ENCODE measurements at places on chromosomes 7 and 10.

DNA sequence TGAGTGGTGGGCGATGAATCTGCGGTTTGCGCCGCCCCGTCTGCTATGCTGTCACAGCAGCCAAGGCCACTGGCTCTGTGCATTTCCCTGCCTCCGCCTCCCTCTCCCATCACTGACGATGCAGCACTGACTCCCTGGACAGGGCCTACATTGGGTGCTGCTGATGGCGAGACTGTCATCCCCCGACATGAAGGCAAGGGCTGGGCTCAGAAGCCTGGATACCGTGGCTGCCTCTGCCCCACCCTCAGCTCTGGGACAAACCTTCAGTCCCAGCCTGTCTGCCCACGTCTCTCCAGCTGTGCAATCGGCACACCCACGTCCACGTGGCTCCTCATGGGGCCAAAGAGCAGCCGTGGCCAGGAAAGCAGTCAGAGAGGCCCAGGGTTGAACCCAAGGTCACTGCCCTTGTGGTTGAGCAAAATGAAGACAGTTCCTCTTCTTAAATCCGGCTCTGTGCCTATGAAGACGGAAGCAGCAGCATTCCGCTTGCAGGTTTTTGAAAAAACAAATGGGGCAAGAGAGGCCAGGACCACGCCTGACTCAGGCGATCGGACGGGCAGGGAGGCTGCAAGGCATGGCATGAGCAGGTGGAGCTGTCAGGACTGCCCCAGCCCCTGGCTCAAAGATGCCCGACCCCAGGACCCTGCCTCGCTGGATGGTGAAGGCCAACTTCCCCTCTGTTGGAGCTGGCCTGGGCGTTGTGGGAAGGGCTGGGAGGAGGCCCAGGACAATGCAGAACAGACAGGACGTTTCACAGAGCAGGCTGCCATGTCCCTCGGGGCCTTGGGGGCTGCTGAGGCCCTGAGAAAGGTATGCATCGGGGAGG, 517.5 kb downstream of the DNAJB6 start:
- H3K4me3 ChIP-seq, result no peak overlapping the region
- H3K4me1 ChIP-seq, result no peaks in the 10 kb centered on the region
- peak; percentile 22 for DNase-seq
- H3K27ac ChIP-seq, result no peak overlapping the region

DNA sequence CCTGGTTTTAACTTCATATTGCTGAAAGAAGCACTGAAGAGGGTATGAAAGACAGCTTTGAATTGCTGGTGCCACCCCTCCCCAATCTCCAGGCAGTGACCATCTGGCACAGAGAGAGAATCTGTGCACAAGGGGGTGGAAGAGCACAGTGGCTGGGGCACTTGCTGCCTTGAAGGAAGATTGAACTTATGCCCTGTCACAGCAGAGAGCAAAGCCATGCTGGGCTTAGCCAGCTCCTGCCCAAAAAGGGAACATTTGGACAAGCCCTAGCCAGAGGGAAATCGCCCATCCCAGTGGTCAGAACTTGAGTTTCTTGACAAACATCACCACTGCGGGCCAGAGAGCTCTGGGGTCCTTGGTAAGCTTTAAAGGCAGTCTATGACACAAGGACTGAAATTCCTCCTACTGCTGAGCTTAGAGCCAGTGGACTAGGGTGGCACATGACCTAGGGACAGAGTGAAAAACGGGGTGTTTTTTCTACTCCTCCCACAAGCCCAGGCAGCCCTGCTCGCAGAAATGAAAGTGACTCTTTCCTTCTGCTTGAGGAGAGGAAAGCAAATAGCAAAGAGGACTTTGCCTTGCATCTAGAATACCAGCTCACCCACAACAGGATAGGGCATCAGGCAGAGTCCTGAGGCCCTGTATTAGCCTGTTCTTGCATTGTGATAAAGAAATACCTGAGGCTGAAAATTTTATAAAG, 257.2 kb downstream of the CTNNA3 start:
- DNase-seq, result no peak
- H3K36me3 ChIP-seq, result no peaks in the 10 kb centered on the region
- H3K27me3 ChIP-seq, result no peaks in the 10 kb centered on the region
- H3K4me1 ChIP-seq, result no peaks in the 10 kb centered on the region
- H3K4me3 ChIP-seq, result no peak overlapping the region

DNA sequence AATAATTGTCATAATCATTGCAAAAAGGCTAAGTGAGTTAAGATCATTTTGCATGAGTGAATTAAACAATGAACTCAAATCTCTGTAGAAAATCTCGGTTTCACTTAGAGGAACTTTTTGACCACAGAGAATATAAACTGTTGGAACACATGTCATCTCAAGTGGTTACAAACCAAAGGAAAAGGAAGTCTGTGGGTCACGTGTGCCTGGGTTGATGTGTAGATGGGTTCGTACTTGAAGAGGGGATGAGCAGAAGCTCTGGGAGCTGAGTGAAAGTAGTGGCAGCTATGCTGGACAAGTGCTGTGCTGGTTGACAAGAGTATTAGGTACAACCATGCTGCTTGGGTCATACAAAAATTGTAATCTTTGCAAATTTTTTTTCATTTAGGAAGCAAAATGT, 35.0 kb downstream of the GLRX3 start:
- H3K27me3 ChIP-seq, result no peaks in the 10 kb centered on the region
- no peak overlapping the region for H3K27ac ChIP-seq
- H3K4me1 ChIP-seq, result no peaks in the 10 kb centered on the region
- H3K36me3 ChIP-seq, result peaks cover 38% of the 10 kb centered on the region
- no peak overlapping the region for H3K4me3 ChIP-seq

DNA sequence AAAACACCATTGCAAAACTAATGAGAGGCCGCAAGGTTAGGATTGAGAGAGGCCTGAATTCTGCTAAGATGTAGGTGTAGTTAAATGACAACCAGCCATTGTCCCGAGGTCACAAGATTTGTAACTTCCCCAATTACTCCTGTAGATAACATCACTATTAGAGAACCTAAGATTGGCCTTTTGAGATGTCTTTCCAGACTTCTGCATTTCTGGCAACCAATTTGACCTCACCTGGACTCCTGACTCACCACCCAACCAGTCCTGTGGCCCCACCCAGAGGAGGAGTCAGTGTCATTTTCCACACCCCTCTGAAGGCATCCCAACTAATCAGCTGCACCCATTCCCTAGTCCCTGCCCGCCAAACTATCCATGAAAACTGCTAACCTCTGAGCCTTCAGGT, 115.7 kb downstream of the PRKAG2 start:
- H3K4me3 ChIP-seq, result no peak overlapping the region
- H3K4me1 ChIP-seq, result peaks cover 12% of the 10 kb centered on the region
- peak; percentile 85 for DNase-seq
- no peak overlapping the region for H3K27ac ChIP-seq
- H3K27me3 ChIP-seq, result no peaks in the 10 kb centered on the region
- no peaks in the 10 kb centered on the region for H3K36me3 ChIP-seq

DNA sequence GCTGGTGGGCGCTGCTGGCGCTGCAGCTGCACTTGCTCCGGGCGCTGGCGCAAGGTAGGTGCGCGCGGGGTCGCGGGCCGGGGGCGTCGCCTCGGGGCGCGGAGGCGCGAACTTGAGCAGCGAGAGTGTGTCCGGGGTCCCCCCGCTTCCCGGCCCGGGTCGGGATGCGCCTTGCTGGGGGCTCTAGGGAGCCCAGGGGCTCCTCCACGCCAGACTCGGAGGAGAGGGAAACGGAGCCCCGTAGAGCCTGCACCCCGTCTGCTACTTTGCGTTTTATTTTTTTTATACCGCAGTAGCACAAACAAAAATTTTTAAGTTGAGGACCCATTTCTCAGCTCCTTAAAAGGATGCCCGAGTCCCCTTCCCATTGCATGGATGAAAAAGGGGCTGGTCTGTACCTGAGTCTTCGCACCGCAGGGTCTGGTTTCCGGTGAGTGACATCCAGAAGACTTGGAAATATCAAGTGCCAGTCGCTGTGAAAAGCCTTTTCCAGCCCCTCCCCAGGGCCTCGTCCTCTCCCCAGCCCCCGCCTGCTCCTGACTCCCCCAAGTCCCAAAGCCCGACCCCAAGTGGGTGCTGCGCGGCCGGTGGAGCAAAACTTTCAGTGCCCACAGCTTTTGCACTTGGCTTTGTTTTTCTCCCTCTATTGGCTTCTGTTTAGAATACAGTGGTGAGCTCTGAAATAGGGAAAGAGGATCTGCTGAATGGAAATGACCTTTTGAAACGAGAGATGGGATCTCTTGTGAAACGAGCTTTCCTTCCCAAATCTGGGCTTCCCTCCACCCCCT, 973 bp downstream of the SDK1 start:
- peak overlapping the region; percentile 45 for H3K27ac ChIP-seq
- H3K4me3 ChIP-seq, result peak overlapping the region; percentile 89
- H3K4me1 ChIP-seq, result peaks cover 16% of the 10 kb centered on the region

- no peaks in the 10 kb centered on the region for H3K4me1 ChIP-seq
- no peak for DNase-seq
- H3K27me3 ChIP-seq, result no peaks in the 10 kb centered on the region
- no peak overlapping the region for H3K27ac ChIP-seq
These were observed 115.4 kb upstream of the PRKCQ start for GRCh38 chr10:6695519-6695918.

DNA sequence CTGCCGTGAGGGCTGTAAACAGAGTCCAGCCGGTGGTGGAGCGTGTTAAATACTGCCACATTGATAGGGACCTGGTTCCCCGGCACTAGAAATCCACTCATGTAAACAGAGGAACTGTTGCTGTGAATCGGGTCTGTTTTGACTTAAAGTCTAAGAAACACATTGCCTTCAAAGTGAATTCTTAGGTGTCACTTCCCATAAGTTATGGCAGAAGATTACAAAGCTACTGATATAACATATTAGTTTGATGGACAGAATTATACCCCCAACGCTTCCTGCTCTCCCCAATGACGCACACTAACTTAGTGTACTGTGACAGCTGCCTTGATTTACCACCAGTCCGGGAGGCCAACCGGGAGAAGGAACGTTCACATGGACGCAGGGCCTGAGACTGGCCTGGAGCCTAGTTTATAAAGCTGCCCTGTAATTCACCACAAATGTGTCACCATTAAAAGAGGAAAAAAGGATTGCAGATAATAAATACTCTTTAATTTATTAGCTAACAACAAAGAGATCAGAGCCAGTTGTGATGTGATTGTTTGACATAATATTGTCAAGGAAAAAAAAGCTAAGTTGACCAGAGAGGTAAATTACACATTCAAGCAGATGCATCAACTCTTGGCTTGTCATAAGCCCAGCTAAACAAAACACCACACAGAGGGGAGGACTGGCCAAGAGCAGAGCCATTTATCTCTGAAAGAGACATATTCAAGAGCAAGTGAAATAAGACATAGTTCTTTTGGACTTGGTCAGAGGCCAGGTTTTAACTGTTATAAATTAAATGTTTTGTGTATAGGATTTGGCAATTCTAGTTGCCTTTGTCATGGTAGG, 820.6 kb downstream of the LRMDA start:
- peaks cover 7% of the 10 kb centered on the region for H3K4me1 ChIP-seq
- peak; percentile 4 for DNase-seq
- no peak overlapping the region for H3K4me3 ChIP-seq
- H3K27ac ChIP-seq, result peak overlapping the region; percentile 86

DNA sequence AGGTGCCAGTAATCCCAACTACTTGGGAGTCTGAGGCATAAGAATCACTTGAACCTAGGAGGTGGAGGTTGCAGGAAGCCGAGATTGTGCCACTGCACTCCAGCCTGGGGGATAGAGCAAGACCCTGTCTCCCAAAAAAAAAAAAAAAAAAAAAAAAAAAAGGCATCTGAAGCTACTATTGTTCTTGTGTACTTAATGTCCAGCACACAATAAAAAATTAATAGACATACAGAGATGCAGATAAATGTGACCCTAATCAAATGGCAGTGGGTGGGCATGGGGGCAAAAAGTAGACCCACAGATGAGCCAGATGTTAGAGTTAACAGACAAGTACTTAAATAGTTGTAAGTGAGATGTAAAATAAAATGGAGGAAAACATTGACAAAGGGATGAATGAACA, 7.7 kb upstream of the KCNK18 start:
- H3K27ac ChIP-seq, result no peak overlapping the region
- no peaks in the 10 kb centered on the region for H3K36me3 ChIP-seq
- no peaks in the 10 kb centered on the region for H3K4me1 ChIP-seq
- H3K27me3 ChIP-seq, result no peaks in the 10 kb centered on the region
- no peak for DNase-seq

DNA sequence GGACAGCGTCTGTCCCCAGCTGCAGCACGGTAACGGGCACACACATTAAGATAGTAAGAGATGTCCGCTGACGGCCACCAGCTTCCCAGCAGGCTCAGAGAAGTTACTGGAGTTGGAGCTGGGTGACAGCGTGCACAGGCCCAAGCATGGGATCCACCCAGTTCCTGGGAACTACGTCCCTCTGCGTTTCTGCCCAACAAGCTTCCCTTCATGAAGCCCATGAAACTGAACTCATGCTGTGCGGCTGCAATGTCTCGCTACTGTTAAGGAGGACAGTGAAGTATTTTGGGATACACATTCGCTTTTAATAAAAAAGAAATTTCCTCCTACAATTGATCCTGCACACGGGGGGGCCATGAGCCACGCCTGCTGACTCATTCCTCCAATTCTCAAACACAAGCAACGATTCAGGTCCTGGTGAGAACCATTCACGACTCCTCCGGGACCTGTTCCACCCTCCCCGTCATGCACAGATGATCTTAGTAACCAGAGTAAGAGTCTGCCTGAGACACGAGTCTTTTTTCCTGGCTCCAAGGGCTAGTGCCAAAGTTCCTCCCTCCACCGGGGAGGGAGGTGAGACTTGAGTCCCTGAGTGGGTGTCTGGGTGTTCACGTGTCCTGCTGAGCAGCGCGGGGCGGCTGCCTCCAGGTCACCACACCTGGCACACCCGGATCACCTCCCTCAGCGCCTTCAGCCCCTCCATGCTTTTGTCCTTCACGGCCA, 2.6 kb downstream of the PSMG3 start:
- H3K4me1 ChIP-seq, result peaks cover 17% of the 10 kb centered on the region
- no peak overlapping the region for H3K4me3 ChIP-seq
- H3K36me3 ChIP-seq, result peaks cover 9% of the 10 kb centered on the region
- H3K27ac ChIP-seq, result no peak overlapping the region

- no peaks in the 10 kb centered on the region for H3K27me3 ChIP-seq
- H3K4me3 ChIP-seq, result no peak overlapping the region
- H3K27ac ChIP-seq, result no peak overlapping the region
- peaks cover 2% of the 10 kb centered on the region for H3K36me3 ChIP-seq
- H3K4me1 ChIP-seq, result no peaks in the 10 kb centered on the region
These were observed 22.2 kb downstream of the YAE1 start for GRCh38 chr7:39588416-39588815.

- no peaks in the 10 kb centered on the region for H3K36me3 ChIP-seq
- no peaks in the 10 kb centered on the region for H3K27me3 ChIP-seq
- DNase-seq, result no peak
These were observed 58.3 kb downstream of the CXCL12 start for GRCh38 chr10:44326474-44327030.

DNA sequence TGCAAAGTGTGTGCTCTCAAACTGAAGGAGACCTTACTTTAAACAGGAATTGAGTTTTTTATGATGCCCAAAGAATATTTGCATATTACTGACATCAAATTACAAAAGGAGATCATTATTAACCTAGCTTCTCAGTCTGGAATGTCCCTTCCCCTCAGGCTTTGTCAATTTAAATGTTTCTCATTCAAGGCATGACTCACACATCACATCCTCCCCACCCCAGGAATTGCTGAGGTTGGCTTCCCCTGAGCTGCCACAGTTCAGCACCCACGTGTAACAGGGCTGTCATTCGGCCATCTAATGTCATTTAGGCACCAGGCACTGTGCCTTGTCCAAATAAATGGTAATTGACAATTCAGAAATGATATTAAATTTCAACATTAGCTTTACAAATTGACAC, 305.9 kb upstream of the MGMT start:
- H3K4me3 ChIP-seq, result no peak overlapping the region
- H3K4me1 ChIP-seq, result peaks cover 4% of the 10 kb centered on the region
- H3K36me3 ChIP-seq, result no peaks in the 10 kb centered on the region
- peak; percentile 71 for DNase-seq
